ENCODE measurements at places on chromosomes 1 and 21.

DNA sequence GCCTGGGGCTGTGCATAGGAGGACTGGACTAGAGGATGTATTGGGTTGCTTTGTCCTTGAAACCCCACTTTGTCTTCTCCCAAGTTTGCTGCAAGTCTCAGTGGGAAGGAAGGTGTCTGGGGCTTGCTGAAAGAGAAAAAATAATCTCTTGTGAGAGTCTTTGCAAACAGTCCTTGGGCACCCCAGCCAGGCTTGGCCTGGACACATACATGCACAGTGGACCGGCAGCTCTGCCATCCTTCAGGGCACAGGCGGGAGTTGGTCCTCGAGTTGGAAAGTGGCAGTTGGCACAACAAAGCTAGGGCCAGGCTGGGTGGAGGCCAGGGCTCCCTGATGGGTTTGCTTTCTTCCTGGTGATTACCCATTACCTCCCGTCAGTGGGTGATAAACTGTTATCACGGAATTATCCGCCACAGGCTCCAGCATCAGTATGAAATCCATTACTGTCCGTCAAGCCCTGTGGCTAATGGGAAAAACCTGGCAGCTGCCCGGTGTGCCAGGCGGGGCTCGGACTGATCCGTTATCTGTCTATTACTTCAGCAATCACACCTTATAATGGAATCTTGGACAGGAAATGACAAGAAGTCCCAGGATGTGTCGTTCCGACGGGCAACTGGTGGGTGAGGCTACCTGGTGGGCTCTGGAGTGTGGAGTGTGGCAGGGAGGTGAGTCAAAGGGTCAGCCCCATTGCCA, 265.7 kb downstream of the GRIK3 start:
- no peak for DNase-seq

DNA sequence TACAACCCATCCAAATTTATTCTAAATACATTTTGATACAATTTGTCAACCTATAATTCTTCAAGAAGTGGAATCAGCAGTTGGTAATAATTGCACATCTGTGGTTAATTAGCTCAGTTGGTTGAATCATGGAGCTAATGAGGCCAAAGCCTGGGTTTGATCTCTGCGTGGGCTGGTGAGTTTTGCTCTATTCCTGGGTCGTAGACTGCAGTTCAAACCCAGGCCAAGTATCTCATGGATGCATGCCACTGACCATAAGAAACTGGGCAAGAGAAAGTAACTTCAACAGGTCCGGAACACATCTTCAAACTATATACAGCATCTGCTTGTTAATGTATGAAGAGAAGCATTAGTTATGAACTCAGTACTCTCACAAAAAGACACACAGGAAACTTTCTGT, 779.7 kb downstream of the USP25 start:
- no peak for DNase-seq

DNA sequence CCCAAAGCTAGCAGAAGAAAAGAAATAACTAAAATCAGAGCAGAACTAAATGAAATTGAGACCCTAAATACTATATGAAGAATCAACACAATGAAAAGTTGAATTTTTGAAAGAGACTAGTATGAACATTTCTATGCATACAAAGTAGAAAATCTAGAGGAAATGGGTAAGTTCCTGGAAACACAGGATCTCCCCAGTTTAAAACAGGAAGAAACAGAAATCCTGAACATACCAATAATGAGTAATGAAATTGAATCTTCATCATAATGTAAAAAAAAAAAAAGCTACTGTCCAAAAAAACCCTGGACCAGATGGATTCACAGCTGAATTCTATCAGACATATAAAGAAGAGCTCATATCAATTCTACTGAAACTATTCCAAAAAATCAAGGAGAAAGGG, 233.5 kb downstream of the PLPP3 start:
- DNase-seq, result no peak

DNA sequence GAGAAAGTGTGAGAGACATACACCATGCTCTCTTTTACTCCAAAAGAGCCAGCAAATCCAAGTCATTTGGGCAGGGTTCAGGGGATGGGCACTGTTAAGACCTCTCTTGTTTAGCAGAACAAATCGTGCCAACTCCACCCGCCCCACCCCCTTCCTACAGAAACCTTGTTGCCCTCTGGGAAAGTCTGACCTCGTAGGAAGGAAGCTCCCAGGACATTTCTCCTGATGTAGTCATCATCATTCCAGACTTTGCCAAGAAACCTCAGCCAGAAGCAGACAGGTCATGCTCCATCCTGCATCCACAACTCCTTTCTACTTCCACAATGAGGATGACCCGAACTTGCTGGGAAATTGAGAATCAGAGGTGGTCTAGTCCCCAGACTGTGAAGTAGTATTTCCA, 57.7 kb downstream of the UBE2T start:
- peak; percentile 79 for DNase-seq

DNA sequence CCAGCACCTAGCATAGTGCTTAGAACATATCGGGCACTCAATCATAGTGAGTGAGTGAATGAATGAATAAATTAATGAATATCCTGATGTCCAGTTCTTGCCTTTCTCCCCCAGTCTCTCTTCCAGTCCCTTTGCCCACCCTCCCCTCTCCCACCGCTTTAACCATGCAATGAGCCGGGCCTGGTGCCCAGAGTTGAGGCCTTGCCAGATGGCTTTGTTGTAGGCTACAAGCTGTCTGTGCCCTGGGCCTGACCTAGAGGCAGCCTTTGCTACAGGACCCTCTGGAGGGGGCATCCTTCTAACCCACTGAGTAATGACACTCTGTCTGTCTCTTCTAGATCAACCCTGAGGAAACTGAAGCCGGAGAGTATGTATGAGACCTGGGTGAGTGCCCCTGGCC, 6.9 kb downstream of the CASQ1 start:
- no peak for DNase-seq

DNA sequence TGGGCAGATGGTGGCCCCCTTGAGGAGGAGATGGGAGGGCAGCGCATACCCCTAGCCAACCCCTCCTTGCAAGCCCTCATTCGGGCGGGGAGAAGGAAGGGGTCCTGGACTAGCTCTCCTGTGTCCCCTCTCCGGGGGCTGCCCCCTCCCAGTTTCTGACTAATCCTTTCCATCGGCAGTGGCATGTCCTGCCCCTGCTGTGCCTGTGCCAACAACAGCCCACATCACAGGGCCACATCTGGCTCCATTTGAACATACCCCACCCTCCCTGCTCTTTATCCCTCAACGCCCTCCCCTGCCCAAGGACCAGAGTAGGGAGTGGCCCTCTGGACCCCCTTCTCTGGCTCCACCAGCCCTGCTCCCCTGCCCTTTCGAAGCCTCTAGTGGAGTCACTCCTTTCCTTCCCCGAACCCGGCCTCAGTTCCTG, 11.0 kb upstream of the LMNA start:
- no peak for DNase-seq

DNA sequence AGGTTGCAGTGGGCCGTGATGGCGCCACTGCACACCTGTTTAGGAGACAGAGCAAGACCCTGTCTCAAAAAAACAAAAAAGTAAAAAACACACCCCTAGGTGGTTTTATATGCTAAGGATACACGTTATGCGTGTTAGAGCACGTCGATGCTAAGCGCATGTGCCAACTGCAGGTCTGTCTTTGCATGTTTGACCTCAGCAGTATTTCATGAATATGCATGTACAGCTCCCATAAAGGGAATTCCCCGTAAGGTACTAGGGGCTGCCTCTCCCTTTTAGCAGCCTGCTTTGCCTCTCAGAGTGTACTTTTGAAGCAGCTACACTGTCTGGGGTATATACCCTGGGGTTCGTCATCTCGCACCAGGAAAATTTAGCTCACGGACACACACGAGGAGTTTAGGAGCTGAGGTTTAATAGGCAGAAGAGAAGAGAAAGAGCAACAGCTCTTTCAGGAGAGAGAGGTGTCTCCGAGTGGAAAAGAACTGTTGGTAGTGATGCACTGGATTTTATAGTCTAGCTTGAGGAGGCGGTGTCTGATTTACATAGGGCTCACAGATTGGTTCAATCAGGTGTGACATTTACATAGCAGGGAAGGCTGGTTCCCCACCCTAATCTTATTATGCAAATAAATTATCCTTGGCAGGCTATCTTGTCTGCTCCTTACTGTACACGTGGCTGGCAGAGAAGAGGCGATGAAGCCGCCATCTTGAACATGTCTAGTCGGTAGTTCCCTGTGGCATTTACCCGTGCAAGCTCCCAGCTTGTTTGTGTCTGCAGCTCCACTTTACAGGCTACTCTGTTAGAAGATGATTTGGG, 4.2 kb upstream of the OTUD3 start:
- DNase-seq, result no peak

GRCh38 chr1:39981945-39982344, 27.0 kb downstream of the MFSD2A start:
- DNase-seq, result peak; percentile 94

DNA sequence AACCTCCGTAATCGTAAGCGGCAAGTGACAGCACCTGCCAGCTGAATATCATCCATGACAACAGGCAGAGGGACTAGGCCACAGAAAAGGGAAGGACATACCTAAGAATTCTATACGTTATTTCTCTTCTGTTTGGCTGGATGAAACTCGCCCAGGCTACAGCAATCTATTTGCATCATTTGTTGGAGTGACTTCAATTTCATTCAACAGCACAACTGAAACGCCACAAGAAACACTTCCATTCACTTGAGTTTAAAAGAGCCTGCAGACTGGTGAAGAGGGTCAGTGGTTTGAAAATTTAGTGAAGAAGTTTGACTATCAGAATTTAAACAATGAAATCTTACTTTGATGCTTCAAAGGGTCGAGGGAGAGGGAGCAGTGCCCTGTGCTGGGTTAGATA, 378.7 kb downstream of the LMO4 start:
- no peak for DNase-seq

GRCh38 chr1:180881806-180882509, 30.7 kb upstream of the KIAA1614 start:
- DNase-seq, result peak; percentile 43

DNA sequence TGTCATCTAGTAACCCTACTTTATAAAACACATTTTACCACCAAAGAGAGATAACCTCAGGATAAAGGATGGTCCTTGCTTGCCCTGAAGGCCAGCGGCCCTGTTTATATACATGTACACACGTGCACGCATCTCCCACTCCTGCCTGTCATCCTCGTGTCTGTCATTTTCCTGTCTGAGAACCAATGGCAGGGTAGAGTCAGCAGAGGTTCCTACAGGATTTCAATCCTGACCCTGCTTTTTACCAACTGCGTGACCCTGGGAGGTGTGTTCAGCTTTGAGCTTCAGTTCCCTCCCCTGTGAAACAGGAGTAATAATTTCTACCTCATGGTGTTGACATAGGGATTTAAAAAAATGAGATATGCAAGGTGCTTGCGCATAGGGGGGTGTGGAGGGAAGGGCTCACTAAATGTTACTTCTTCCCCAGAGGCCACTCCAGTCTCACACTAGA, 12.3 kb upstream of the RASSF5 start:
- no peak for DNase-seq

DNA sequence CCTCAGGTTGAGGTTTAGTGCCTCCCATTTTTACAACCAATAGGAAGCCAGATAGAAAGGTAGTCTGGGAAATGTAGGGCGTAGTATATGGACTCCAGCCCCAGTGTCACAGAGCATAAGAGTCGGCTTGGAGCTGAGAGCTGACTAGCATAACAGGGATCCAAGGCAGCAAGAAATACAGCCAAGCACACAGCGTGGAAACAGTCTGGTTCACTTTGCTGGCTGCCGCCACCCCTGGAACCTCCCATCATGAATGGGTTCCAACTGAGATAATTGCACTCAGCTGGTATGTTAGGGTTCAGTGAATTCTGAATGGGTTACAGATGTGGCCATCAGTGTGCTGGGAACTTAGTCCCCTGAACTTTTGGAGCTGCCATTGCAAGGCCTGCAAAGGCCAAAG, 76.7 kb upstream of the GPR88 start:
- DNase-seq, result no peak

DNA sequence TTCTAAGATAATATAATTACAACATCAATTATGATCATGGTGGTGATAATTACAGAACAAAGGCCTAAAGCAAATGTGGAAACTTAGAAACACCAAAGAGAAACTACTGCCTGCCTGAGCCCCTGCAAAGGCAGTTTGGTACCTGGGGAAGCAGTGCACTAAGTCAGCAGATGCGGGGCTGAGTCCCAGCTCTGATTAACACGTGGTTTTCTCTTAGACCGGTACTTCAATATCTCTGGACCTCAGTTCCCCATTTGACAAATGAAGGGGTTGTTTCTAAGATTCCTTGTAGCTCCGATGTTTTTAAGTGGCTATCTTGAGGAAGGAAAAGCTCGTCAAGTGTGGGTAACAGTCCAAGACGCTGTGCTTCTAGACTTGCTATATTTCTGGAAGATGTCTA, 16.7 kb upstream of the PLEKHA6 start:
- no peak for DNase-seq

DNA sequence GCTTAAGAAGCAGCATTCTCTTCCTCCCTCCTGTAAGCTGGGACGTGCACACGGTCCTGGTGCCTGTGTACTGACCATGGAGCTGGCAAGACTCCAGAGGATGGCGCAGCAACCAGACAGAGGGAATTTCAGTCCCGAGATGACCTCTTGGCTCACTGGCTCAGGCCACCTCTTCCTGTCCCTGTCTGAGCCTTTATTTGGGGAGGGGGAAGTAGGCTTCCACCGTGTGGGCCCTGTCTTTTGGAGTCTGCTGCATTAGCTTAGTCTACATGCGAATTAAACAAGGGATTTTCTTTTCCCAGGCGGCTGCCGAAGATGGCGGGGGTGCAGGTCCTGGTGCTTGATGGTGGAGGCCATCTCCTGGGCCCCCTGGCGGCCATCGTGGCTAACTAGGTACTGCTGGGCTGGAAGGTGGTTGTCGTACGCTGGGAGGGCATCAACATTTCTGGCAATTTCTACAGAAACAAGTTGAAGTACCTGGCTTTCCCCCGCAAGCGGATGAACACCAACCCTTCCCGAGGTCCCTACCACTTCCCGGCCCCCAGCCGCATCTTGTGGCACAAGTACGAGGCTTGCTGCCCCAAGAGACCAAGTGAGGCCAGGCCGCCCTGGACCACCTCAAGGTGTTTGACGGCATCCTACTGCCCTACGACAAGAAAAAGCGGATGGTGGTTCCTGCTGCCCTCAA, 10.2 kb downstream of the IL24 start:
- DNase-seq, result no peak

GRCh38 chr1:41647221-41648135, 163.0 kb upstream of the EDN2 start:
- no peak for DNase-seq

- no peak for DNase-seq
Measured at GRCh38 chr1:48761986-48762385, 14.7 kb downstream of the BEND5 start.

DNA sequence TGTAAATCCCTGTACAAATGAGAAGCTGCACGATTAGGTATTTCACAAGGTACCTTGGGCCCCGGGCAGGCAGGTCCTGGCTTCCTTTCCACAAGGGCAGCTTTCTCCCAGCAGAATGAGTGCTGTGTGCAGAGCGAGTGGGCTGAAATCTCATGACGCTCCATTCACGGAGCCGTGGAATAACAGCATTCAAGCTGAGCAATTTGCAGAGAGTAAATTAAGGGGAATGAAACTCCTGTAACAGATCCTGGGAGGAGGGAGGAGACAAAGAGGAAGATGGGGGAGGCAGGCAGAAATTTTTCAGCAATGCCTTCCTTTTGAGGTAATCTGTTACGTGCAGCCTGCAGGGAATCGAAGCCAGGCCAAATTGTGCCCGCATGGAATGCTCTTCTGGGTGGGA, 239.9 kb downstream of the TNR start:
- no peak for DNase-seq

GRCh38 chr1:40692429-40692895, 958 bp downstream of the NFYC start:
- DNase-seq, result no peak

- no peak for DNase-seq
Measured at GRCh38 chr1:205594846-205595245, 37.0 kb downstream of the ELK4 start.

- DNase-seq, result no peak
Measured at GRCh38 chr1:65063025-65063424, 85.0 kb upstream of the AK4 start.

All from urothelium cell line (cell line).